ENCODE measurements at places on chromosomes 12 and 14.

DNA sequence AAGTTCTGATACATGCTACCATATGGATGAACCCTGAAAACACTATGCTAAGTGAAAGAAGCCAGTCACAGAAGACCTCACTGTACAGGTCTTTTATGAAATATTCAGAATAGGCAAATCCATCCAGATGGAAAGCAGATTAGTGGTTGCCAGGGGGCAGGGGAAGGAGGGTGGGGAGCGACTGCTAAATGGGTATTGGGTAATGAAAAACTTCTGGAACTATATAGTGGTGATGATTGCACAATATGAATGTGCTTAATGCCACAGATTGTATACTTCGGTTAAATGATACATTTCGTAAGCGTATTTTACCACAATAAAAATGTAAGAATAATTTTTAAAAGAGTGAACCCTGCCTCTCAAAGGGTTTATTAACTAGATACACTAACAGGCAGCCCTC is 11.8 kb upstream of the KSR2 start:
- no peak for DNase-seq

DNA sequence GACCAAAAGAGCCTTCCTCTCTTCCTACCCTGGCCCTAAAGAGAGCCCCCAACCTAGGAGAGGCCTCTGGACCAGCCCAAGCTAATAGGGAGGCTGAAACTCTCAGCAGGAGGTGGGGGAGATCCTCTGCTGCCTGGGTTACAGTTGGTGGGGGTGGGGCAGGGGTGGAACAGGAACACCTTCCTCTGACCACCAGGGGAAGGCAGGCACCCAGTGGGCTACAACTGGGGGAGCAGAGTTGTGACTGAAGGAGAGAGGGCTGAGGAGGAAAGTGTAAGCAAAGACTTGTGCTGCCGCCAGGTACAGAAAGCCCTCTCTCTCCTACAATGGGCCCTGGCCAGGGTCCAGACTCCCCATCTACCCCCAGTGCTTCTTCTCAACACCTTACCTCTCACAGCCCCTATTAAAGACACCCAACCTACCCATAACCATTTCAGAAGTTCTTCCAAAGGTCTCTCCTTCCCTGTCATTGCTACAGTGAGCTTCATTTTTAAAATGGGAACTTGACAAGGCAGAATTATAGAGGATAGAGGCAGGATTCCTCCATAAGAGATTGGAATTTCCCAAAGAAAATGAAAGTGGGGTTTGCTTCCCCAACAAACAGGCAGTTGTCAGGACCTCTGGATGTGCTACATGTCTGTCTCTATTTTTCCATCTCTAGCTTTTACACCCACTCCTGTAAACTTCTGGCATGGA is 1.4 kb downstream of the MYO1A start:
- DNase-seq = no peak

- no peak for DNase-seq
Measured at GRCh38 chr14:71666571-71667145, 265.6 kb upstream of the RGS6 start.

DNA sequence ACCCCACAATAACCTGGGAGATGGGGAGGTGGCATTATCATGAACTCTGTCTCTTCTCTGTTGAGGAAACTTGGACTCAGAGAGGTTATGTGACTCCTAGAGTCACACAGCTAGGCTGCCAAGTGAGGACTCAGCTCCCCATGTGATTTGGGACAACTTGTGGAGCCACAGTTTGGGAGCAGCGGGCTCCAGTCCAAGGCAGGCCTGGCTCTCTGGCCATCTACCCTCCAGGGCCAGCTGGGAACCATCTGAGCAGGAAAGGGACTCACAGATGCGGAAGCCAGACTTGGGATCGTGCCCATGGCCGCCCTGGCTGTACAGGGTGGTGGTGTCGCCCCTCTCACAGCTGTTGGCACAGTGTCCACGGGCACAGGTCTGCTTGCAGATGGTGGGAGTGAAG is 59.1 kb downstream of the ISCA2 start:
- DNase-seq = no peak

DNA sequence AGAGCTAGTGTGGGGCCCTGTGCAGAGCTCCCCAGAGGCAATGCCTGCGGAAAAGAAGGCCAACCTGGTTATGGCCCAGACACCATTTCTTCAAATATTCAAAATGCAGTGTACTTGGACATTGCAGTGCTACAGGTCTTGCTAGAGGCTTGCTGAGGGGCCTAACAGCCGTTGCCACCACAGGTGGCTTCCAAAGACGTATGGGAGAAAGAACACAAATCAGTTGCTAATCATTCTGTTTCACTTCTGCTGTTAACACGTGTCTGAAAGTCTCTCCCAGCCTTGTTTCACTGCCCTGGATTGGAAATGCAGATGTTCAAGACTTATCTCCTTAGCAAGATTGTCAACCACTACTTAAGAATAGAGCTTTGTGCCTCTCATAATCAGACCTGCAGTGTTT is 925.9 kb downstream of the GALC start:
- no peak for DNase-seq

DNA sequence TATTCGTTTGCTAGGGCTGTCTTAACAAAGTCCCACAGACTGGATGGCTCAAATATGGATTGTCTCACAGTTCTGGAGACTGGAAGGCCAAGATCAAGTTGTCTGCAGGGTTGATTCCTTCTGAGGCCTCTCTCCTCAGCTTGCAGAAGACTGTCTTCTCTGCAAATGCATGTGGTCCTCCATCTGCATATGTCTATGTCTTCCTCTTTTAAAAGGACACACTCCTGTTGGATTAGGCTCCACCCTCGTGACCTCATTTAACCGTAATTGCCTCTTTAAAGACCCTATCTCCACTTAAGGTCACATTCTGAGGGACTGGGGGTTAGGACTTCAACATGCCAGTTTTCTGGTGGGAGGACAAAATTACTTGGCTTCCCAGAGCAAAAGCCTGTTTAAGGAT is 123.3 kb downstream of the SLC38A6 start:
- DNase-seq = no peak
